ENCODE measurements at places on chromosomes 16 and 17. TPM values are rescaled to one million over a fixed set of nuclear protein-coding genes. Genes with fewer than 3 reads are reported as not detected.

DNA sequence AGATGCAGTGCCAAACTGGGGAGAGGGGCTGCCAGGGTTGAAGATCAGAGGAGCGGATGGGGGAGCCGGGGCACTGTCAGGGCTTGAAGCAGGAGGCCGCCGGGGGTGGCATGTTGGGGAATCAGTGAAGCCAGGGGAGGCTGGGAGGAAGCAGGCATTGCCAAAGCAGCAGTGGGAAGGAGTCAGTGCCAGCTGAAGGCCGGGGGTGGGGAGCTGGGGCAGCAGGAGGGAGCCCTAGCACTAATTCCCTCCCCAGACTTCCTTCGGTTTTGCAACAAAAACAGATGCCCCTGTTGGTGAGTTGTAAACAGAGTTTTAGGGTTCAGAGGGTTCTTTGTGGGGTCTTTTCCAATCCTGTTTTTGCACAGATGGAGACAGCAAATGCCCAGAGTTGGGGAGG lies 10.9 kb upstream of the TAC4 start:
- DNase-seq: no peak

DNA sequence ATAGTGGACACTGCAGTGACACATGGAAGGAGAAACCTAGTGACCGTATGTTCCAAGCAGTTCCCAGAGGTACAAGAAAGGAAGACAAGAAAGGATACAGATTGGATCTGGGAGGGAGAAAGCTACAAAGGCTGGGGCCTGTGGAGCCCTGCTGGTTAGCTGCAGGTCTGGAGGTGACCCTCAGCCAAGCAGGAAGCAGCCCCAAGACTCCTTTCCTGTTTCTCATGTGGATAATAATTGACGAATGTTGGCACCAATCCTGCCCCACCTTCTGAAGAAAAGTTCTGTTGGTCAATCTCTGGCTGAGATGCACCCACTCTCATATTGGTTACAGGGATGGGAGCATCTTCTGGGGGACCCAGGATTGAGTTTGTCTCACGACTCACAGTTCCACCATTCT lies 99.8 kb downstream of the SHISA6 start:
- no peak for DNase-seq

DNA sequence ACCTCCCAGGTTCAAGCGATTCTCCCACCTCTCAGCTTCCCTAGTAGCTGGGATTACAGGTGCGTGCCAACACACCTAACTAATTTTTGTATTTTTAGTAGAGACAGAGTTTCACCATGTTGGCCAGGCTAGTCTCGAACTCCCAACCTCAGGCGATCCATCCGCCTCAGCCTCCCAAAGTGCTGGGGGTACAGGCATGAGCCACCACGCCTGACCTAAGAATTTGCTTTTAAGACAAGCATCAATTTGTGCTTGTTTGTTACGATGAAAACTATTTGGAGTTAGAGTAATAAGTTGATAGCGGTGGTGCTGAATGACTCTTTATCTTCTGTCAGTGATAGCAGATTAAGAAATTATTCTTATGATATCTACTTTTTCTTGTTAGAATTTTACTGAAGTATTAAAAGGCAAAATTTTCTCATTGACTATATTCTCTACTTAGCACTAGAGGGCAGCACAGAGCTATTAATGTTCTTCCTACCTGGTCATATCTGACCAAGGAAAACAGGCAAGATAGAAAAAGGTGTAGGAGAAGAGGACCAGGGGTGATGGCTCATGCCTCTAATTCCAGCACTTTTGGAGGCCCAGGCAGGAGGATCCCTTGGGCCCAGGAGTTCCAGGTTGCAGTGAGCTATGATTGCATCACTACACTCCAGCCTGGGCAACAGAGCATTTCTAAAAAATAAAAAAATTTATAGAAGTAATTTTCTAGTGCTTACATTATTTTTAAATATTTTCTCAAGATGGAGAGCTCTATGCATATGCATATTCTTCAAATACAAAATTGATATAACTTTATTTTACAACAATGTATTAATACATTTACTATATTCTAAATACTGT lies 24.5 kb downstream of the STXBP4 start:
- DNase-seq: no peak

DNA sequence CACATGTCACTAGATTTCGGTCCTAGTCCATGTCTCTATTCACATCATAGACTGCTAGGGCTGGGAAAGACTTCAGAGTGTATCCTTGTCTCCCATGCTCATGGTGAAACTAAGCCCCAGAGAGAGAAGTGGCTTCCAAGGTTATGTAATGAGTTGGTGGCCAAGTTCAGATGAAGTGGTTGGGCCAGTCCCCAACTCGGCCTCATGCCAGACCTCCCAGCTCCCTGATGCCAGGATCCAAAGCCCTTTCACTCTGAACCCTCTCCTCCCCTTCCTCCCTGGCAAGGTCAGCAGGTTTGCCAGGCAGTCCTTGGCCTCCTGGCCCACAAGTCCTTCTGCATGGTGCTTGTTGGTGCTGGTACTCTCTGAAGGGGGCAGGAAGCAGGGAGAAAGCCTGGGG lies 189.7 kb downstream of the AXIN2 start:
- DNase-seq: no peak

DNA sequence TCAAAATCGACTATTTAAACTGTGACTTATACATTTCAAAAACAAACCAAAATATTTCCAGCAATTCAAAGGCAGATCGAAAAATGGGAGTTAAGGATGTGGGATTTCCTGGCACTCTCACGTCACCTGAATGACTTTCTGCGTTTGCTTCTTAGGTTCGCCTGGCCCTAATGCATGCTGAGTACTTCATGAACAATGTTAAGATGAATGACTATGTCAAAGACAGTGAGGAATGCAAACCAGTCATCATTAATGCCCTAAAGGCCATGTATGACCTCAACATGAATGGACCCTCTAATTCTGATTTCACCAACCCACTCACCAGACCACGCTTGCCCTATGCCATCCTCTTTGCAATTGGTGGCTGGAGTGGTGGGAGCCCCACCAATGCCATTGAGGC lies 7.3 kb downstream of the KLHL10 start:
- DNase-seq: no peak

- no peak for DNase-seq
Measured at GRCh38 chr16:3737181-3737580, 19.9 kb upstream of the TRAP1 start.

- no peak for DNase-seq
Measured at GRCh38 chr16:5505091-5505887, 407.7 kb upstream of the EEF2KMT start.

DNA sequence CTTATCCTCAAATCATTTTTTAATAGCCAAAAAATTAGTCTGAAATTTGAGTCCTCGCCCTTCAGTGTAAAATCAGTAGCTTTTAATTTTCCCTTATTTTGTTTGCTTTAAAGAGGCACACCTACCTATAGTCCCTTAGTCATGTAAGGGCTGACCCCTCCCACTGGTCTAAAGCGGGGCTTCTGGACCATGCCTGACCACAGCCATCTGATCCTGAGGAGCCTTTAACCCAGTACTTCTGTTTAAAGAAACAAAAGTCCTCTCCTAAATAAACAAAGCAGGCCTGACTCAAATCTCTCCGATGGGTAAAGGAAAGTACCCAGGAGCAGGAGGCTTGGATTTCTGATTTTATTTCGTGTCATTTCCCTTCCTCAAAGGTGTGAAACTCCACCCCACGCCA lies 92.0 kb upstream of the CCL2 start:
- no peak for DNase-seq

DNA sequence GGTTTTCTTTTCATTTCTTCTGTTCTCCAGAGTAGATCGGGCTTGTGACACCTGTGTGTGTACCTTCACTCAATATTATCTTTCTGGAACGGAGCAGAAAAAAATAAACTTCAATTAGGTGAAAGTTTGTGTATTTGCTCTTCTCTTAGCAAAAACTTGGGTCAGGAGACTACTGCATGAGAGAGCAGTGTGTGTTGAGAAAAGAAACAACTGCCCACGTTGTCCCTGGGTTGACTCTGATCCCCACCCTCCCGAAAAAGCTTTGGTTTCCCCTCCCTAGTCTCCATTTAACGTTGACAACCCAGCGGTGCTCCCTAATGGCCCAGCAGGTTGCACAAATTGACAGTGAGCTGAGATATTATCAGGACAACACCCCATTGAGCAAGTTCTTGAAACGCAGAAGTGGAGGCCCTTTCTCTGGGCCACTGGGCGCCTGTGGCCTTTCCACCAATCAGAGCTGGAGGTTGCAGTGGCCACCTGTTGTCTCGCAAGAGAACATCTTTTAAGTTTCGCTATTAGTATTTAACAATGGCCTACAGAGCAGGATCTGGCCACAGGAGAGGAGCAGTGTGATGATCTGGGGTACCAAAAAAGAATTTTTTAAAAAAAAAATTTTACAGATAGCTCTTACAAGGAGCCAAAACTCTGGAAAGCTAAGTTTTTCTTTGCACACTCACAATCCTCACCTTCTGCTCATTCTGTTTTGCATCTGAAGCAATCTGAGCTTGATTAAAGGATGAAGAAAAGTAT lies 1.5 kb upstream of the TOX3 start:
- no peak for DNase-seq

DNA sequence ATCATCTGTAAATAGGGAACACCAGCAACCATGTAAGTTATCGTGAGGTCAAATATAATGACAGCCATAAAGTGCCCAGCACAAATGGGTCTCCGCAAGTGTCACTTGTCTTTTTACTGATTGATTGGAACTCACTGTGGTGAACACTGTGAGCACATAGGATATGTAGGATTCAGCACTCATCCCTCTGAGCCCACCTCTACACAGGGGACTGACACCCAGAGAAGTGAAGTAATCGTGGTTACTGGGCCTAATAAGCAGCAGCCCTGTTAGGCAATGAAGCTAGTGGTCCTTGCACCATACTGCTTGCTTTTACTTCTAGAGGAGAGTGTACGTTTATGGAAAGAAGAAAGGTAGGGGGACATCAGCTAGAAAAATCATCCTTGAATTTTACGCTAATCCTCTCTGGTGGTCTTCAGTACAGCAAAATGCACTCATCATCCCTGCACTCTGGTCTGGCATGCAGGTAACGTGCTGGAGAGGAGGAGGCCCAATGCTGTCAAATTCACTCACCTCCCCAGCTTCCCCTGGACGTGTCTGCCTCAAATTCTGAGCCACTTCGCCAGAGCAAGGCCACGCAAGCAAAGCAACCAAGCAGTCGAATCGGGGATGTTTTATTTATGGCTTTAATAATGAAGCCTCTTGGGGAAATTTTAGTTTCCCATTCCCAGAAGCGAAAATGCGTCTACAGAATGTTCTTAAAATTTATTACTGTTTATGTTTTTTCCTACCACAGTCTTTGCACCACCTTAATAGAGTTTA lies 74.7 kb downstream of the YPEL2 start:
- peak; percentile 55 for DNase-seq

DNA sequence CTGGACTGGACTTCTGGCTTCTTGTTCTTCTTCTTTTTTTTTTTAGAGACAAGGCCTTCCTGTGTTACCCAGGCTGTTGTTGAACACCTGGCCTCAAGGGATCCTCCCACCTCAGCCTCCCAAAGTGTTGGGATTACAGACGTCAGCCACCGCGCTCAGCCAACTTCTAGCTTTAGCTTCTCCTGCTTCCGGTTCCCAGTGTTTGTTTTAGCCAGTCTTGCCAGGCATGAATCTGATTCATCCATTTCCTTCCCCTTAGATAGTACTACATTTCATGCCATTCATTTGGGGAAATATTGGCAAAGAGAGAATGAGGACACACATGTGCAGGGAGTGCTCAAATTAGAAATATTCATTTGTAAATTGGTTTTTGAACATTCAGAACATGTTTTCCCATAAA lies 12.1 kb upstream of the NDUFAB1 start:
- DNase-seq: no peak

GRCh38 chr17:27471321-27472269 lies 15.3 kb downstream of the KSR1 start:
- no peak for DNase-seq

- DNase-seq: no peak
Measured at GRCh38 chr16:67277294-67277998, 1.9 kb upstream of the PLEKHG4 start.

DNA sequence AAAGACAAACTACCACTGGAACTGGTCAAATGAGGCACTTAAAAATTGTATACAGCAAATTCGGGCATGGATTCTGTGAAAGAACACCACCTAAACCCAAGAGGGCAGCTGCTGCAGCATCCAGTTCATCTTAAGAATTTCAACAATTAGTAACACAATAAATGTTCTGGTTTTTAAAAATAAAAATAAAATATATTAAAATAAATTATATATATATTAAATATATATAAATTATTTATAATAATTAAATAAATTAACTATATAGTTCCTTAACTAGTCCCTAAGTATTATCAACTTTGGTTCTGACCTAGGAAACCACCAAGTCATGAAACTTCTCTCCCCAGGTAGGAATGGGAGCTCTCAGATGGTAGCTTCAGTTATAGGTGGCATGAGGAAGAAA lies 13.4 kb upstream of the RFFL start:
- no peak for DNase-seq

The NUPR1 gene
- total RNA-seq: 64.7 TPM

The SLC12A3 gene
- 5.4 TPM for total RNA-seq

The IL34 gene
- 7.4 TPM for total RNA-seq
